Activated naive CD8-positive, alpha-beta T cell treated with anti-CD3 and anti-CD28 coated beads, Interleukin-2, amount 10 ng/mL, durations not matched to agents 7 days and 5 days (primary cell): ENCODE measurements at places on chromosomes 6 and 20. TPM values are rescaled to one million over a fixed set of nuclear protein-coding genes. Genes with fewer than 3 reads are reported as not detected.

FAM184A gene
- 3.0 TPM for total RNA-seq

IMPG1 gene
- total RNA-seq = not detected

DNA sequence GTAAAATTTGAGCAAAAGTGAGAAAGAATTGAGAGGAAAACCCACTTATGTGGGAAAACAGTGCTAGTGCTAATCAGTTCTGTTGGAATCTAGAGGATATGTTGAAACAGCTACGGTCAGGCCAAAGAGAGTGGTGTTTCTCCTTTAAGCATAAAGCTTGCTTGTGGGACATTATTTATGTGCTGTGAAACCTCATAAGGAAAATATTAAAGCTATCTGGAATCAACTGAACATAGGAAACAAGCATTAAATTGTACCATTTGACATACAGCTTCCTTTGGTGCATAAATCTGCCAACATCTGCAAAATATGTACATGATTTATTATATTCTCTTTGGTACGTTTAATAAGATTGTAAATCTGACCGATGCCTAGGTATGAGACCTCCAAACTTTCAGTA, 182.5 kb upstream of the PDE10A start:
- DNase-seq = no peak

- no peak for DNase-seq
Measured at GRCh38 chr20:12203981-12204380, 286.3 kb downstream of the BTBD3 start.

GRCh38 chr6:52415917-52416628, 4.1 kb upstream of the EFHC1 start:
- no peak for DNase-seq

DNA sequence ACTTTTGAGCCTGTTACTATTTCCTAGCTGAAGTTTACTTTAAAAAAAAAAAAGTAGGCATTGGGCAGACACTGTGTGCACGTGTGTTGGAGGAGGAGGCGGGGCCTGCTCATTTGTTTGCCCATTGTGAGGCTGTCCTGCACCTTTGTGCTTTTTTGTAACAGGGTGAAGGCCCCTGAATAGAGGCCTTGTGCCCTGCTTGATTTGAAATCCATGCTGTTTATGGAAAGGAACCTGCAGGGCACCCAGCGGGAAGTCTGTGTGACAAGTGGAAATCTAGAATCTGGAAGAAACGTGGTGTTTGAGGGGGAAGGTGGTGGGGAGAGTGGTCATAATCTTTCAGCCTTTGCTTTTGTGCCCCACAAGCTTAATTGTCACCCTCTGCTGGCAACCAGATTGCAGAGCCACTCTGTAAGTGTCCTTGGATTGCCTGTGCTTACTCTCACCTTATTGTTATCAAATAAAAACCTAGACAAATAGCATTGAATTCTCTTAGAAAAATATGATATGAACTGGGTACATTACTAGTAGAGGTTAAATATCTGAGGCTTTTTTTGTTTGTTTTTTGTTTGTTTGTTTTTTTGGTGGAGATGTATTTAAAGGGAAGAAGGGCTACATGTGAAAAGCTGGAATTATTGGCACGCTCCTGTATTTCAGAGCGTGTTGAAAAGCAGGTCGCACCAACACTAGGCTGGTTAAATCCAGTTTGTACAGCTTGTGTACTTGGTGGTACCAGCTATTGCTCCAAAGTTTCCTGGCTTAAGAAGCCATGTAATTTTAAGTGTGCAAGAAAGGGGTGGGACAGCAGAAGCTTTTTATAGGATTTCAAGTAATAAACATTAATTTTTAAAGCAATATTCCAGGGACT, 156.3 kb downstream of the ARID1B start:
- DNase-seq = no peak

RAET1G gene
- total RNA-seq = not detected

GRCh38 chr6:26317503-26317902, 47.5 kb upstream of the BTN3A2 start:
- no peak for DNase-seq

ALDH8A1 gene
- 1.4 TPM for total RNA-seq

KCNG1 gene
- not detected for total RNA-seq

GRCh38 chr6:57021086-57021720, 25.3 kb upstream of the KIAA1586 start:
- DNase-seq = no peak

GRCh38 chr20:47606414-47606982, 104.8 kb downstream of the NCOA3 start:
- DNase-seq = no peak

- no peak for DNase-seq
Measured at GRCh38 chr6:101351173-101351572, 42.3 kb upstream of the GRIK2 start.

DNA sequence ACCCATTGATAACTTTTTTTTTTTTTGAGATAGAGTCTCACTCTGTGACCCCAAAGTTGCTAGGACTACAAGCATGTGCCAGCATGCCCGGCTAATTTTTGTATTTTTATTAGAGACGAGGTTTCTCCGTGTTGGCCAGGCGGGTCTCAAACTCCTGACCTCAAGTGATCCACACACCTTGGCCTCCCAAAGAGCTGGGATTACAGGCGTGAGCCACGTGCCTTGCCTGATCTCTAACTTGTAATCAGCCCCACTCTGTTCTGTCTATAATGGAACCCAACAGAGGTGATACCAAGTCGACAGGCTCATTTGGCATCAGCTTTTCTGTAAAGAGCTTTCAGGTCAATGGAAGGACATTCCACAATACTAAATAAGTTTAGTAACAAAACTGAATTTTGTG, 99.4 kb downstream of the HFE start:
- DNase-seq = no peak

DNA sequence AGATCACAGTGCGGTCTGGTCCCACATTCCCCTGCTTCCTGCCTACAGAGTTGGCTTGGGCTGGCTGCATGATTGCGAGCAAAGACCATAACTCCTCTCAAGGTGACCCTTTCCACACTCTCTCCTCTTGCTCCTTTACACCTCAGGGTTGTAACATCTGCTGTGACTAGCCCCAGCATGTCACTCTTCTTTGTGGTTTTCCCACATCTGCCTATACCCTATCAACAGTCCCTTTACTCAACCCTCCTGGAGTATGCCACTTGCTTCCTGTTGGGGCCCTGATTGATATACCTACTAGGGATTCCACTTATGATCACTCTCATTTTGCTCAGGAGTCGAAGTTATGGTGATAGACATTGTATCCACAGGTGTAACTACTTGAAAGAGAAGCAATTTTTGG, 58.9 kb upstream of the SGK1 start:
- no peak for DNase-seq

- DNase-seq = no peak
Measured at GRCh38 chr20:59776626-59777330, 156.7 kb downstream of the SYCP2 start.

DNA sequence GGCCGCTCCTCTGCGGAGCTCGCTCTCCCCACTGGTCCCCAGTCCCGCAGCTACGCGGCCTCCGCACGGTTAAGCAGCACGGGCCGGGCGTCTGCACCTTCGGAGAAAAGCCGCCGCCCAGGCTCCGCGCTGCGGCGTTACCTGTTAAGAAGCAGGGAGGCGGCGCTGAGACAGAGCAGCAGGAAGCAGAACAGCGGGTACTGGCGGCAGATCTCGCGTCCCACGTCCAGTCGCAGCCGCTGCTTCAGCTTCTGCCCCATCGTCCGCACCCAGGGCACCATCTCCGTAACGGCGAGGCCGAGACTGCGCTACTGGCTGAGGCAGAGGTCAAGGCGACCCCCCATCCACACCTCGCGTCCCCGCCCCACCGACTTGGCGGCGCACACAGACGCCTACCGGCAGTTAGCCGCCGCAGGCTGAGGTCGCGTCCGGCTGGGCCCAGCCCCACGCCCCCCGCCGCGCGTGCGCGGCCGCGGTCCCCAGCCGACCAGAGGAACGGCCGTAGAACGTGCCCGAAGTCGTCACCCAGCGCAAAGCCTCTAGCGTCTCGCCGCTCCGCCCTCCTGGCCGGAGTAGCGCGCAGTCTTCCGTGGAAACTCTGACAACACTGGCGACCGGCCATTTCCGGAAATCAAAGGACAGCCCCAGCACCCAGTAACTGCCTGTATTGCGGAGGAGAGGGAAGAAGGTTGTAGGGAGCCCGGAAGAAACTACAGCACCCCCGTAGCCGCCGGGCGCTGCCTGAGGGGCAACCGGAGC, at the start of gene SNX14:
Gene SNX14 (minus strand): TSS at position 421 of the 759 bp plus-strand sequence. CDS start 140 bp downstream, at position 281.
- peak; percentile 81 for DNase-seq

- DNase-seq = no peak
Measured at GRCh38 chr20:41098703-41099250, 38.6 kb upstream of the PLCG1 start.

DNA sequence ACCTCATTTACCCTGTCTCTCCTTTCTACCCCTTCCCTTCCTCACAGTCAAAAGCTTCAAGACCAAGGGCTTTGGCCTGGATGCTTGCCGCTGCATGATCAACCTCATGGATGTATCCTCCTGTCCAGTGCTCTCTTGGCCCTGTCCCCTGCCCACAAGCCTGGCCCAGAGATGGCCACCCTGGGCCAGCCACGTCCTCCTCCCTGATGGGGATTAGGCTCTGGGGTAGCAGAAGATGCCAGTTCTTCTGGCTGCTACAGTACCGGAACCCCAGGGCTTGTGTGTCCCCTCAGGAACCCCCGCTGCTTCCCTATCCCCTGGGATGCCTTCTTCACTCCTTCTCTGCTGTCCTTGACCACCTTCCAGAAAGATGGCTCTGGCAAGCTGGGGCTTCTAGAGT, 22.3 kb downstream of the CAPN11 start:
- DNase-seq = no peak

DNA sequence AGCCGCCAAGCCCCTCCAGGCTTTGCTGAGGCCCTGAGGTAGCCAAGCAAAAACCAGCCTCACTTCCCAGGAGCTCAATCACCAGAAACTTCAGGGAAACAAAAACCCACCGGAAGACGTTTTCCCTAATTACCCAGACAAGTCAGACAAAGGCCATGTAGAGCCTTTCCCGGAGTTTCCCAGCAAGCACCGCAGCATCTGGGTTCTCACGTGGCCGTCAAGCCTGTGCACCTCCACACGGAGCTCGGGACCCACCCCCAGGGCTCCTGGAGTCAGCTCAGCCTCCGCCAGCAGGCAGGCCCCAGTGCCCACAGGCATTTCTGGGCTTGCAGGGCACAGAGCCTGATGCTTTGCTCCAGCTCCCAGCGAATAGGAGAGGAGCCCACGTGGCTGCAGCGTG, 10.1 kb upstream of the MRGBP start:
- DNase-seq = no peak

DNA sequence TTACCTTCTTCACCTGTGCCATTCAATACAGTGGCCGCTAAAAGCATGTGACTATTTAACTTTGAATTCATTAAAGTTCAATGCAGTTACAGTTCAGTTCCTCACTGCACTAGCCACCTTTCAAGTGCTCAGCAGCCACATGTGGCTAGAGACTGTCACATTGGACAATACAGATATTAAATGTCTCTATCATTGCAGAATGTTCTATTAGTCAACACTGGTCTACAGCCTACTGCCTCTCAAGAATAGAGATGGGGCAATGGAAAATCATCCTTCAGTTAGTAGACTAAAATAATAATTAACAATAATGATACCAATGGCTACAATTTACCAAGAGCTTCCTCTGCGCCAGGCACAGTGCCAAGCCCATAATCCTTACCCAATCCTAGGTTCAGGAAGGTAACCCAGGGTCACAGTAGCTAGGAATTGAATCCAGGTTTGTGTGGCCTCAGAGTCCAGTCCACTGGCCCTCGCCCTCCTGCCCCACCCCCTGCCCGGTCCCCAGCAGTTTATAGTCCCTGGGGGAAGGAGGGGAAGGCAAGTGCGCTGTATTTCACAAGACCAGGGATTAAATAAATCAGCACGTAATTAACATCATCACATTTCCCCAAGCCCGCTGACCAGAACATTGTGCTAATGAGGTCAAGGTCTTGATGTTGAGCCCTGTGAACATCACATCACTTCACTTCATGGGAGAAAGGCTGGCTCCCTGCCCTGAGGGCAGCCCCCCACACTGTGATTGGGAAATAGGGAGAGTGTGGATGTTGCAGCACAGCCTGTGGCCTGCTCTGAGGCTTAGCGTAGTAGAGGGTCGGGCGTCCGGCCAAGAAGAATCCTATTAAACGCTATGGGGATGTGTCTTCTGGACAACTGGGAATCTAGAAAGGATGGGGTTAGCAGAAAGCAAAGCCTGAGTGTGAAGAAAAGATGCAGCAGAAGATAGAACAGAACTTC, 147.2 kb downstream of the VEGFA start:
- no peak for DNase-seq

DNA sequence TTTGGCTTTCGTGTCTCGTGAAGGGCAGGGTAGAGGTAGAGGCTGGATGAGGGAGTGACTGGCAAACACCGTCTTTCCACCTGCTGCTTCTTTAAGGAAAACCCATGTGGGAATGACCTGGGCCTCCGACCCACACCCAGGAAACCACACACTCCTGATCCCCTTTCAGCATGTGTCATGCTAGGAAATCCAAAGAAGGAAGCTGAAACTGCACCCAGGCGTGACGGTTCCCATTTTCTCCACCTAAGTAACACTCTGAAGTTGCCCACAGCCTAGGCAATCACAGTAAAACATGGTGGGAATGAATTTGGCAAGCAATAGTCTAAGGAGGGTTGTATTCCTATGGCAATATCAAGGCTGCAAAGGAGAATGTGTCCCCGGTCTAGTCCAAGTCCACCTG, 538.4 kb upstream of the NOX3 start:
- DNase-seq = no peak

DNA sequence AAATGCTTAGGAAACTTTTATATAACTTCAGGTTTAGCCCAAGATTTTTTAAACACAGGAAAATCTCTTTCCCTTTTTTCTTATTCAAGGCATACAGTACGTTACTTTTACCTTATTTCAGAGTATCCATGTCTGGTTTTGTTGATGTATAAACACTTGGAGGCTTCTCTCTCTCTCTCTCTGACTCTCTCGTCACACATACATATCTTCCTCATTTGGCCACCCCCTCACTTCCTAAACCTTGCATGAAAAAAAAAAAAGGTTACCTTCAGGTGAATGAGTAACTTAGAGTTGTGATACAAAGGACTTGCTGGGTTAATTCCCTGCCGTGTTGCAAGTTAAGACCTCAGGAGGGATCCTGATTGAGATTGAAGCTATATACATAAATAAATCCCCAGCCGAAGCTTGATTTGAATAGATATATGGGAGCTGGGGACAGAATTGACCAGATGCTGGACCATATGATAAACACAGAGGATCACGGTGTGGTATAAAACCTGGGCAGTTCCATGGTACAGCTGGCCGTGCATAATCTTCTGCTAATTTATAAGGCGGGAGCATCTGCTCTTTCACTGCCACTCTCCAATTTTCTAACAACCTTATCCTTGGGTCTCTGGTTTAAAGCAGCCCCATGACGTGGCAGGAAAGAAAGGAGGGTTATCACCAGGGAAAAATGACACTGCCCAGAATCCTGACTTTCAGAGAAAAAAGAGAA, 55.1 kb upstream of the IL20RA start:
- DNase-seq = no peak

COL9A1 gene
- total RNA-seq = not detected
